NCI-H1417 treated with DMSO at 0.1 percent for 48 hours (cell line): ENCODE measurements at places on chromosomes 12 and 14.

- DNase-seq: no peak
Measured at GRCh38 chr12:91384806-91385205, 202.2 kb upstream of the DCN start.

DNA sequence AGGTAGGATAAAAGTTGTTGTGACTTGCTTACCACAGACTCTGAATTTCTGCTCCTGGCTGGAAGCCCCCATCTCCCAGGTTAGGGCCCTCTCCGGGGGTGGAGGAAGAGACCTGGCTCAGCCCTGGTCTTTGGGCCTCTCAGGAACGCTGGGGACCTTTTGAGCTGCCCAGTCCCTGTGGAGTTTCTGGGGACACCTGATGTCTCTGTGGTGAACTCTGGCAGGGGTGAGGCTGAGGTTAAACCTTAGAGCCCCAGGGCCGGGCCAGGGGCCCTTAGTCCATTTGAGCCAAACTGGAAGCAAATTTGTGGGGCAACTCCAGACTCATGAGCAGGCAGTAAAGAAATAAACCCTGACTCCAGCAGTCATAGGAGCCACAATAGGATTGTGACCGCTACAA, 112.1 kb downstream of the ADGRD1 start:
- DNase-seq: no peak

- DNase-seq: no peak
Measured at GRCh38 chr14:73153272-73153671, 17.0 kb downstream of the PSEN1 start.

DNA sequence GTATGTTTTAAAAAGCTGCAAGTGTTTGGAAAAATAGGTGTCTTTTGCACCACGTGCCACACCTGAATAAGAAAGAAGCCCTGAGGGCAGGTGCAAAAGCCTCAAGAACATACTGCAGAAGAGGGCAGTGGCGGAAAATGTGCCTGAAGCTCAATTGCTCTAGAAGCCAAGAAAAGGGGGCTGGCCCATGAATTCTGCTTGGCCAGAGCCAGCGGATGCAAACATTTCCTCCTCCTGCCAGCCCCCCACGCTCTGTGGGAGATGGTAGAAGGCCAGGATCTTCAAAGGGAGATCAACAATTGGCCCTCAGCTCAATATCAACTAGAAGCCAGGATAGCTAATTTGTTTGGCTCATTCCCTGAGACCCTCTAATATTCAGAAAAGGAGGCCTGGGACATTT, 80.3 kb upstream of the TMEM132D start:
- no peak for DNase-seq

DNA sequence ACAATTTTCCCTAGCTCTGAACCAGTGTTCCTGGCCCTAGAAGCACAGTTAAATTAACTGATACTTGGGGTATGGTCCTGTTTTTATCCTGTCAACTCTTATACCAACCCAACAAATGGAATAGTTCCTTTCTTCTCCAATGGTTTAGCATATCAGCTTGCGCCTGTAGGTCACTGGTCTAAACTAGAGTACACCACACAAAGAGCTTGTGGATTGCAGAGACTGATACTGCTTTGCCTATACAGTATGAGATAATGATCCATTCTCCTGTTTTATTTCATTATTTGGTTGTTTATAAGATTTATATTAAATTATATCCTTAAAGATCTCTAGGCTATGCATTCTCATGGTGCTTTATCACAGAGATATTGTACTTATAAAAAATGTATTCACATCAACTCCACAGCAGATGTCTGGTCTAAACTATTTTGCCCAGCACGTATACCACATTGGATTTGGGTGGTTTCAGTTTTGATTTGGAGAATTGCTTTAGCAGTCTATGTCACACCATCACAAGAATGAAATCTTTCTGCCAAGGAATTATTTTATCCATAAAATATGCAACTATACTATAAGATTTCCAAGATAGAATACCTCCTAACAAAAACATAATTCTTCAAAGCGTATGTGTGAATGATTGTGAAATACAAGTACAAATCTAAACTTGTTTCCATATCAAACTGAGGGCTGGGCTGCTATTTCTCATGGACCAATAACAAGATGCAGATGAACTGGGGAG, 142.1 kb downstream of the SLC16A7 start:
- no peak for DNase-seq

GRCh38 chr12:31260840-31261239, 65.1 kb downstream of the SINHCAF start:
- DNase-seq: no peak

DNA sequence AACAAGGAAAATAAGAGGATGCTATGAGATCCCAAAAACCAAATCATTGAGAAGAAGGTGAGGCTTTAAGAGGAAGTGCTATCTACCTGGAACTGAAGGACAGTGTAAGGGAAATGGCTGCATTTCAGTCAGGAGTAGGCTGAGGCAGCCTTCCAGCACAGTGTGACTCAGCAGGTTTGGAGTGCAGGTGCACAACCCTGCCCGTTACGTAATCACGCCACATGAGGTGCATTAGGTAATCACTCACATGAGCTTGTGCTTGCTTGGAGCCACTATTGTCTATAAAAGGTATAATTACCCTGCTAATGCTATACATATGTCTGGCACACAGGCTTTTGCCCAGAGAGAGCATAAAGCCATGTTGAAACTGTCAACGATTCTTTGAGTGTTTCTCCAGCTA, 74.9 kb downstream of the DIO2 start:
- DNase-seq: no peak

GRCh38 chr14:26554069-26554772, 43.6 kb downstream of the NOVA1 start:
- DNase-seq: no peak
